Activated T-cell treated with anti-CD3 and anti-CD28 coated beads, Interleukin-2, amount 50 U/mL, for 48 hours (primary cell): ENCODE measurements at places on chromosomes 11 and 22.

- DNase-seq, result no peak
These were observed 1151.2 kb upstream of the CCDC90B start for GRCh38 chr11:84437071-84437980.

GRCh38 chr11:116786326-116786725 lies 1.5 kb downstream of the ZPR1 start:
- no peak for DNase-seq

- DNase-seq, result no peak
These were observed 16.5 kb upstream of the CSTF3 start for GRCh38 chr11:33177676-33178336.

- peak; percentile 60 for DNase-seq
These were observed 15.7 kb upstream of the IL10RA start for GRCh38 chr11:117970400-117971024.
